ENCODE measurements at places on chromosomes 11 and 22. TPM values are rescaled to one million over a fixed set of nuclear protein-coding genes. Genes with fewer than 3 reads are reported as not detected.

SAA1 gene
- 0.33 TPM for total RNA-seq

ZP1 gene
- total RNA-seq: not detected

KIRREL3 gene
- total RNA-seq: 2.6 TPM

SCGB1D2 gene
- total RNA-seq: not detected

CENPM gene
- 37.2 TPM for total RNA-seq

PACSIN3 gene
- 29.7 TPM for total RNA-seq

UQCC3 gene
- total RNA-seq: 12.6 TPM

OPCML gene
- total RNA-seq: 0.22 TPM

VWCE gene
- total RNA-seq: 0.11 TPM

FBXO3 gene
- total RNA-seq: 42.2 TPM

TENM4 gene
- 51.9 TPM for total RNA-seq

GAS2L1 gene
- total RNA-seq: 12.6 TPM

OR4C5 gene
- total RNA-seq: not detected

OR51I1 gene
- 0.11 TPM for total RNA-seq

TYR gene
- total RNA-seq: not detected

KRTAP5-11 gene
- total RNA-seq: not detected

SHANK3 gene
- 0.50 TPM for total RNA-seq

KCNJ11 gene
- total RNA-seq: not detected

CBLIF gene
- total RNA-seq: not detected

TMEM218 gene
- 32.5 TPM for total RNA-seq

GNAZ gene
- total RNA-seq: 11.6 TPM

SF3A1 gene
- 18.7 TPM for total RNA-seq

TMEM86A gene
- total RNA-seq: 0.25 TPM

SEC14L6 gene
- total RNA-seq: 1.4 TPM

NF2 gene
- 83.1 TPM for total RNA-seq

TRIM49 gene
- not detected for total RNA-seq

MOV10L1 gene
- 5.1 TPM for total RNA-seq

POU2AF1 gene
- not detected for total RNA-seq

TMEM151A gene
- total RNA-seq: 0.11 TPM

RIMBP3C gene
- total RNA-seq: 0.11 TPM

PTGDR2 gene
- 0.11 TPM for total RNA-seq

OR5B21 gene
- not detected for total RNA-seq

NPAS4 gene
- not detected for total RNA-seq

ROBO3 gene
- total RNA-seq: 13.4 TPM

BIK gene
- total RNA-seq: not detected

MRGPRE gene
- not detected for total RNA-seq

NPTXR gene
- total RNA-seq: 4.6 TPM

TEX54 gene
- total RNA-seq: not detected
